Osteocyte (in vitro differentiated cells): ENCODE measurements at places on chromosomes 12 and 14. TPM values are rescaled to one million over a fixed set of nuclear protein-coding genes. Genes with fewer than 3 reads are reported as not detected.
A peak's percentile ranks its signal among the peaks of the same experiment; 100 is the strongest.

DNA sequence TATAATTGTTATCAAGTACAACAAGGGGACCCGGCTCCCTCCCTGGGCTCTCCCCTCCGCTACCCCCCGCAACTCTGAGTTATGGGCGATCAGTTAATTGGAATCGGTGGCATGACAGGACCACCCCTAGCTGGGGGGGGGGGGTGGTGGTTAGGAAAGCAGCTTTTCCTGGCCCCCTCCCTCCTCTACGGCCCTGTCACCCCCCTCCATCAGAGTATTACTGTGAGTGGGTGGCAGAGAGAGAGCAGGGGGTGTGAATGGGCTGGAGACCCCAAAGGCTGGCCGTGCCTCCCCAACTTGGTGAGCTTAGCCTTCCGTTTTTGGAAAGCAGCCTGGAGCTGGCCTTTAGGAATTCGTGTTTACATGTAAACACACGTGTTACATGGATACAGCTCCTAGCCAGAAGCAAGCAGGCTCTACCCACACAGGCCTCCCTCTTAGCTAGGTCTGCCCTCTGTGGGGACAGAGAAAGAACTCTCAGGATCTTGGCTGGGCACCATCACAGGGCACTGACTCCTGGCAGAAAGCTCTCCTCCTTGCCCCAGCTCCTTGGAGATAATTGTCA is 1.1 kb upstream of the HOXC4 start:
- peaks cover 95% of the 10 kb centered on the region for H3K27me3 ChIP-seq
- H3K36me3 ChIP-seq: no peaks in the 10 kb centered on the region
- no peak for DNase-seq
- no peak overlapping the region for H3K4me3 ChIP-seq
- H3K27ac ChIP-seq: no peak overlapping the region

DNA sequence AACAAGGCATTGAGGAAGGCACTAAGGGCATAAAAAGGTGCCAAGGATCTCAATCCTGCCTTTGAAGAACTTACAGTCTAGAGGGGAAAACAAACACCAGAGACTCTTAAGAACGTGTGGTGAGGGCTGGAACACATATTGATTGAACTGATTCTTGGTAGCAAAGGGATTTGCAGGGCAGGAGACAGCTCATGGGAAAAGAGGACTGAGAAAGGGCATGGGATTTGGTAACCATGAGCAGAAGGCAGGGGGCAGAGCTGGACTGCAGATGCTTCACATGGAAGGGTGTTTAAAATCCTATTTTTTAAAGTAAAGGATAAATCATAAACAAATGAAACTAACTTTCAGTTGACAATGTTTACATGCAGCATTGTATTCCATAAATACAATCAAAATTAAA is 203.1 kb downstream of the ITPR2 start:
- peaks cover 17% of the 10 kb centered on the region for H3K4me1 ChIP-seq
- peaks cover 7% of the 10 kb centered on the region for H3K36me3 ChIP-seq
- no peaks in the 10 kb centered on the region for H3K27me3 ChIP-seq
- peak overlapping the region; percentile 61 for H3K27ac ChIP-seq
- H3K4me3 ChIP-seq: no peak overlapping the region
- no peak for DNase-seq

DNA sequence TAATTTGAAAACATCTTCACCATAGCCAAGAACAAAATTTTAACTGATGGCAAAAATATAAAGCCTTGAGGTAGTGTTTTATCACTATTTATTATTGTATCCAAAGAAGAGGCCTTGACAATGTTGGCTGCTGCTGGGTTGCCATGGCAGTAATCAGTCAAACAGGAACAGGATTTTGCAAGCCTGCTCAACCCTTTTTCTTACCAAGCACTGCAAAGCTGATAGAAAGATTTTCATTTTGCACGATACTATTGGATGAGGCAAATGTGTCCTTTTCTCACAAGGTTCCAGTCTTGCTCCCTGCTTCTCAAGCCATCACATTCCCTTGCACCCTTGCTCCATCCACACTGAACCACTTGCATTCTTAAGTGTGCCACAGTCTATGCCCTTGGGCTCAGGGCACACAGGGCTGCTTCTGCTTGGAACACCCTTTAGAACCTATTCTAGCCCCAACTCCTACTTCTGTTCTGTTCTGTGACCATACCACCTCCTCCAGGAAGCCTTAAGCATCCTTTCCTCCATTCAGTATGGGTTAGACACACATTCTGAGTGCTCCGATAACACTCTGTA is 76.5 kb upstream of the AMIGO2 start:
- no peak overlapping the region for H3K4me3 ChIP-seq
- no peak overlapping the region for H3K27ac ChIP-seq

- no peaks in the 10 kb centered on the region for H3K4me1 ChIP-seq
- H3K27ac ChIP-seq: no peak overlapping the region
- peaks cover 17% of the 10 kb centered on the region for H3K27me3 ChIP-seq
- H3K4me3 ChIP-seq: no peak overlapping the region
These were observed 82.3 kb downstream of the PUS7L start for GRCh38 chr12:43676183-43676813.

GRCh38 chr12:92570056-92570753 is 132.6 kb upstream of the PLEKHG7 start:
- H3K36me3 ChIP-seq: peaks cover 4% of the 10 kb centered on the region

GRCh38 chr12:6214633-6215032 is 14.4 kb downstream of the CD9 start:
- no peaks in the 10 kb centered on the region for H3K27me3 ChIP-seq
- no peak for DNase-seq
- peak overlapping the region; percentile 100 for H3K27ac ChIP-seq
- peaks cover under 1% of the 10 kb centered on the region for H3K36me3 ChIP-seq
- no peak overlapping the region for H3K4me3 ChIP-seq

- no peaks in the 10 kb centered on the region for H3K27me3 ChIP-seq
- H3K4me3 ChIP-seq: no peak overlapping the region
- DNase-seq: no peak
- no peaks in the 10 kb centered on the region for H3K36me3 ChIP-seq
These were observed 5.7 kb downstream of the GNG2 start for GRCh38 chr14:51865953-51866747.

DNA sequence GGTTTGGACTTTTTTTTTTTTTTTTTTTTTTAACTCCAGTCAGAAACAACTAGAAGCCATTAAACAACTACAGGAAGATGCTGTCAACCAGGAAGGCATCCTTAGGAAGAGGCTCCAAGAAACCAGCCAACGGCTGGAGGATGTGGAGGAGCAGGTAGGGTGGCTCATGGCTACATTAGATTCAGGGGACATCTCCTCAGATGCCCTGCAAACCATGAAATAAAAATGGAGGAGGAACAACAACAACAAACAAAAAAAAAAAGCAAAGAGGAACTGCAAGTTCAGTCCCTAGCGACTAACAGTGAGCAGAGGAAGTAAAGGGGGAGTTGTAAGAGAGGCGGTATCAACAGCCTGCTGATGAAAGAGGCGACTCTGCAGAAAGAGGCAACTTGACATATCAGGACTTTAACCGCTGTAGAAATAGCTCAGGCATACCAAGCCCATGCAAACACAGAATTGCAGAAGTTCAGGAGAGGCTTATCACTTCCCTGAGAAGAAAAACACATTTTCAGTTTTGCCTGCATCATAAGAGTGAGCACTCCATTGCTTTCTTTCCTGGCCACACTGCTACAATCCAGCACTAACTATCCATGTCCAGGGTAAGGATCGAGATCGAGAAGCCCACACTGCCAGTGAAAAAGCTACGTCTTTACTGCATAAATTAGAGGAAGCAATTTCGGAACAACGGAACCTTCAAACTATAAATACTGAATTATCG is 103.5 kb upstream of the BCAT1 start:
- no peak for DNase-seq
- H3K4me1 ChIP-seq: peaks cover 14% of the 10 kb centered on the region
- H3K27ac ChIP-seq: no peak overlapping the region
- H3K27me3 ChIP-seq: peaks cover 6% of the 10 kb centered on the region
- no peaks in the 10 kb centered on the region for H3K36me3 ChIP-seq

- DNase-seq: no peak
- no peak overlapping the region for H3K4me3 ChIP-seq
- H3K27me3 ChIP-seq: no peaks in the 10 kb centered on the region
- H3K27ac ChIP-seq: no peak overlapping the region
These were observed 66.2 kb upstream of the DNM1L start for GRCh38 chr12:32612658-32613614.

DNA sequence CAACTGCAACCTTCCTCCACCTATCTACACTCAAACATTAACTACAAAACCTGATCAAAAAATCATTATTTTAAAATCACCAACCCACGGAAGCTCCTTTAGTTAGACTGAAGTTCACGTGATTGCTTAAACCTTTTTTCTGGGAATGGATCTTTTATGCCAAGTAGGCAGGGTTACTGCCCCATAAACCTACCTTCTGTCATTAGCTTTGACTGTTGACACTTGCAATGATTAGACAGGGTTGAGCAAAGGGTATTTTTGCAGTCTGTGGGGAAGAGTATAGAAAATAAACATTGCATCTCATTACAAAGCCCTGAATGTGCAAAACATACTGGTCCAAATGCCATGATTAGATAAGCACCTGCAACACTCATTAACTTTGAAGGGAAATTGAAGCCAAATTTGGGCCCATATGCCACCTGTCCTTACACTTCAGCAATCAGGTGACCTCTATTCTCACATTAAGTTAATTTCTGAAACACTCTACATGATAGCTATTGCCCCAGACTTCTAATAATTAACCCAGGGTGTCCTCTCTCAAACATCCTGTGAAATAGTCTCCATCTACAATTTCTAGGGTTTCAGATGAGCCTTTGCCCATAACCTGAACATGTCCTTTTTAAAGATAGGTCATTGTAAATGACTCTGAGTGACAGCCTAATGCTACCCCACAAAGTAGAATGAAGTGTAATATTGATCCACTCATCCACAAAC is 156.0 kb upstream of the PLEKHG7 start:
- no peak overlapping the region for H3K27ac ChIP-seq
- H3K4me3 ChIP-seq: no peak overlapping the region
- H3K4me1 ChIP-seq: peaks cover 2% of the 10 kb centered on the region
- no peaks in the 10 kb centered on the region for H3K36me3 ChIP-seq
- no peaks in the 10 kb centered on the region for H3K27me3 ChIP-seq
- DNase-seq: no peak

- H3K27ac ChIP-seq: peak overlapping the region; percentile 57
- peaks cover 48% of the 10 kb centered on the region for H3K36me3 ChIP-seq
- H3K4me3 ChIP-seq: no peak overlapping the region
- no peak for DNase-seq
- H3K4me1 ChIP-seq: peaks cover 4% of the 10 kb centered on the region
- no peaks in the 10 kb centered on the region for H3K27me3 ChIP-seq
These were observed 175.2 kb downstream of the EPS8 start for GRCh38 chr12:15613981-15614380.

DNA sequence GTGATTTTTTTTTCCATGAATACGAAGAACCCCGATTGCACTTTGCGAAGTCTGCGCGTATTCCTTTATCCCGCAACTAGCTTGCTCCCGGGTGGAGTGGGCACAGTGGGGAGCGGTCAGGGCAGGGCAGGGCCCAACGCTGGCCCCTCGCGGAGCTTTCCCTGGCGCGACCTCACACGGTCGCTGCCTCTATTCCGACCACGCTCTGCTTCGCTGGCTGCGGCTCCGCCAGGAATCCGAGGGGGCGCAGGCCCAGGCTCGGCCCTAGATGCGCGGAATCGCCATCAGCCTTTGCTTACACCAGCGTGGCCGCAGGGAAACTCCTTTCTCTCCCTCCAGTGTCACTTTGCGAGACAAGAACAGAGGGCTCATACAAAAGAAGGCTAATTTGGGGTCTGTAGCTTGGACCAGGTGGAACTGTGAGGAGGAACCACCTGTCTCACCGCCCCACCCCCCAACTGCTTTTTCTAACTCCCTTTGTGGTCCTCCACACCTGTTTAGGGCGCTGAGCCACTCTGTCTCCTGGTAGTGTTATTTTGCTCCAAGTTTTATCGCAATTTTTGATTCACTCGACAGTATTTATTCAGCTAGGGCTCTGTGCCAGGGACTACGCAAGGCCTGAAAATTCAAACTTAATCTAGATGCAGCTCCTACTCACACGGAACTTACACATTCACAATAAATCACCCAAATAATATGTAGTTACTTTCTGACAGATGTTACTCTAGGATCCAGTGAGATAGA is 3.1 kb upstream of the NKX2-1 start:
- H3K4me1 ChIP-seq: peaks cover 22% of the 10 kb centered on the region
- H3K36me3 ChIP-seq: no peaks in the 10 kb centered on the region
- H3K27me3 ChIP-seq: peaks cover 83% of the 10 kb centered on the region
- H3K4me3 ChIP-seq: no peak overlapping the region
- DNase-seq: peak; percentile 63

GRCh38 chr14:29465095-29465494 is 462.6 kb downstream of the PRKD1 start:
- H3K27ac ChIP-seq: no peak overlapping the region
- no peak for DNase-seq
- H3K4me3 ChIP-seq: no peak overlapping the region
- H3K4me1 ChIP-seq: no peaks in the 10 kb centered on the region
- H3K27me3 ChIP-seq: peaks cover 7% of the 10 kb centered on the region

DNA sequence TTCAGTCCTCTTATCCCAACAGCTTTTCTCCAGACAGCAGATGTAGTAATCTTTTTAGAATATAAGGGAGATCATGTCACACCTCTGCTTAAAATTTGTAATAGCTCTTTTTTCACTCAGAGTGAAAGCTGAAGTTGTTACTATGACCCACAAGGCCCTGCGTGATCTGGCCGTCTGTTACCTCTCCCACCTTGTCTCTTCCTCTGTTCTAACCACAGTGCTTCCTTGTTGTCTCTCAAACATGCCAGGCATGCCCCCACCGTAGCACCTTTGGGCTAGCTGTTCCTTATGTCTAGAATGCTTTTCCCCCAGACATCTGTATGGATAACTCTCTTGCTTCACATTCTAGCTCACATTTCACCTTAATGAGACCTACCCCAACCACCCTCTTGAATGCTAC is 6.5 kb downstream of the NECAP1 start:
- H3K4me1 ChIP-seq: peaks cover 22% of the 10 kb centered on the region
- peaks cover 31% of the 10 kb centered on the region for H3K36me3 ChIP-seq
- no peak for DNase-seq

- DNase-seq: peak; percentile 88
- H3K27ac ChIP-seq: peak within 1 kb of the TSS; percentile 86
- H3K4me1 ChIP-seq: peaks cover 17% of the 10 kb centered on the region
- H3K27me3 ChIP-seq: no peaks in the 10 kb centered on the region
- peaks cover 6% of the 10 kb centered on the region for H3K36me3 ChIP-seq
- peak within 1 kb of the TSS; percentile 83 for H3K4me3 ChIP-seq
These were observed at the start of gene AKAP5 for GRCh38 chr14:64465191-64465822. AKAP5 (plus strand) TSS chr14:64465499; CDS start chr14:64468395, 2,896 bp downstream.

DNA sequence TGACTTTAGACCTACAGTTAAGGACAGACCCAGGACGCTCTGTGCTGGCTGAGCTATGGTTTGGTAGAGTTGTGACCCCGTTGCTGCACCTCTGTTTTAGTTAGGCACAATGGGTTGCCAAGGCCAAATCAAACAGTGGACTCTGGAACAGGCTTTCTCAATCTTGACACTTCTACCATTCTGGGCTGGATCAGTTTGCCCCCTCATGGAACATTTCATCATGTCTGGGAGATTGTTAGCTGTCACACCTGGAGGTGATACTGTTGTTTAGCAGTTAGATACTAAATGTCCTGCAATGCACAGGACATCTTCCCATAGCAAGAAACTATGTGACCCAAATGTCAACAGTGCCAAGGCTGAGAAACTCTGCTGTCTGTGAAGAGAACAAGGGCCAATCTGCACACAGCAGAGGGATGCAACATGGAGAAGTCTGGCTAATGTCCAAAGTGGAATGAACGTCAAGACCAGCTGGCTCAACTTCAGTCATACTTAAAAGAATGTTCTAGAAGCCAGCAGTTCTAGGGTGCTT is 65.6 kb upstream of the DICER1 start:
- H3K36me3 ChIP-seq: no peaks in the 10 kb centered on the region
- H3K4me3 ChIP-seq: no peak overlapping the region
- no peak for DNase-seq
- H3K27ac ChIP-seq: no peak overlapping the region
- H3K27me3 ChIP-seq: no peaks in the 10 kb centered on the region

Gene DBX2
- total RNA-seq: not detected in 2 replicates

Gene SCARB1
- 27.1 and 28.2 TPM in 2 replicates for total RNA-seq

Gene PRH2
- not detected in 2 replicates for total RNA-seq

Gene AICDA
- total RNA-seq: not detected in 2 replicates

Gene TMEM63C
- total RNA-seq: 0.11 and 0.39 TPM in 2 replicates

Gene KRT6C
- not detected in 2 replicates for total RNA-seq

Gene BCL11B
- 0.16 and 0.18 TPM in 2 replicates for total RNA-seq
